Lower lobe of right lung (tissue), 2 donors: ENCODE measurements at places on chromosomes 6 and 20. TPM values are rescaled to one million over a fixed set of nuclear protein-coding genes. Genes with fewer than 3 reads are reported as not detected.

DACT2 gene
- 2.4 TPM for total RNA-seq

SLC17A3 gene
- total RNA-seq = not detected

CST2 gene
- total RNA-seq = not detected

CLVS2 gene
- 0.03 TPM for total RNA-seq

MED23 gene
- total RNA-seq = 28.9 TPM

SYCP2L gene
- total RNA-seq = 1.0 TPM

SOX12 gene
- 9.8 TPM for total RNA-seq

PRND gene
- total RNA-seq = not detected

MAFB gene
- 63.3 TPM for total RNA-seq

LY86 gene
- total RNA-seq = 20.2 TPM

SLC13A3 gene
- 2.0 TPM for total RNA-seq

IMPG1 gene
- not detected for total RNA-seq

CYP21A2 gene
- 1.1 TPM for total RNA-seq

UNC5CL gene
- total RNA-seq = 1.1 TPM

IGF2R gene
- 156 TPM for total RNA-seq

TRERF1 gene
- 5.6 TPM for total RNA-seq

MDFI gene
- 10.6 TPM for total RNA-seq

TDRD6 gene
- total RNA-seq = 0.47 TPM

C6orf52 gene
- 1.3 TPM for total RNA-seq

MCCD1 gene
- not detected for total RNA-seq

CENPQ gene
- 4.3 TPM for total RNA-seq

HFE gene
- 12.4 TPM for total RNA-seq

LAMA4 gene
- 91.2 TPM for total RNA-seq

ZKSCAN4 gene
- total RNA-seq = 6.2 TPM

ECT2L gene
- total RNA-seq = 3.9 TPM

BFSP1 gene
- total RNA-seq = 2.4 TPM

PRSS35 gene
- 0.59 TPM for total RNA-seq

TRIM31 gene
- 0.62 TPM for total RNA-seq

CGAS gene
- 10.4 TPM for total RNA-seq

BAK1 gene
- 22.3 TPM for total RNA-seq

LBP gene
- total RNA-seq = not detected

IL17A gene
- total RNA-seq = not detected

CDK5RAP1 gene
- total RNA-seq = 23.2 TPM

LRFN2 gene
- total RNA-seq = not detected

HNF4A gene
- total RNA-seq = 0.18 TPM

SYNGAP1 gene
- 21.6 TPM for total RNA-seq

TPD52L2 gene
- 76.9 TPM for total RNA-seq

NSFL1C gene
- total RNA-seq = 73.8 TPM

FNDC11 gene
- total RNA-seq = 1.3 TPM

MLN gene
- total RNA-seq = not detected

OR2H1 gene
- total RNA-seq = not detected

SIRPB2 gene
- 32.2 TPM for total RNA-seq

RSPH4A gene
- total RNA-seq = 5.6 TPM

SPATS1 gene
- 1.8 TPM for total RNA-seq

ADRM1 gene
- 63.9 TPM for total RNA-seq

CGA gene
- total RNA-seq = not detected

EDN1 gene
- total RNA-seq = 61.2 TPM

PLCB1 gene
- total RNA-seq = 6.3 TPM

SPATA25 gene
- 1.1 TPM for total RNA-seq

COL11A2 gene
- 0.77 TPM for total RNA-seq

ZC3H12D gene
- total RNA-seq = 2.6 TPM

CALHM6 gene
- total RNA-seq = 9.1 TPM

OOEP gene
- not detected for total RNA-seq

SOBP gene
- 6.9 TPM for total RNA-seq
